A549 treated with DMSO at 1 μM for 4 hours (cell line): ENCODE measurements at places on chromosomes 4 and X. TPM values are rescaled to one million over a fixed set of nuclear protein-coding genes. Genes with fewer than 3 reads are reported as not detected.

NLGN4X gene
- total RNA-seq: 0.01 to 0.07 TPM in 2 of 5 replicates, not detected in the others

PRDM8 gene
- total RNA-seq: 0.32 to 0.67 TPM (median 0.42 TPM) in 5 replicates

NDP gene
- total RNA-seq: not detected in 5 replicates

COQ2 gene
- total RNA-seq: 17.5 to 21.8 TPM (median 20.6 TPM) in 5 replicates

JAKMIP1 gene
- 0.03 TPM in 1 of 5 replicates, not detected in the others for total RNA-seq

TBC1D8B gene
- 1.2 to 2.0 TPM (median 1.7 TPM) in 5 replicates for total RNA-seq

PAGE4 gene
- total RNA-seq: not detected in 5 replicates

SULT1B1 gene
- 0.01 TPM in 2 of 5 replicates, not detected in the others for total RNA-seq

PNMA6A gene
- total RNA-seq: 4.3 to 5.3 TPM (median 4.8 TPM) in 5 replicates

SPON2 gene
- 0.12 to 0.54 TPM (median 0.33 TPM) in 4 of 5 replicates, not detected in the other for total RNA-seq

RBM47 gene
- 19.5 to 28.1 TPM (median 25.4 TPM) in 5 replicates for total RNA-seq

SMIM10L2A gene
- 0.17 to 0.29 TPM (median 0.17 TPM) in 5 replicates for total RNA-seq

PAGE1 gene
- 0.28 to 0.43 TPM in 2 of 5 replicates, not detected in the others for total RNA-seq

SLC10A6 gene
- total RNA-seq: not detected in 5 replicates

POU3F4 gene
- total RNA-seq: not detected in 5 replicates

UGT2B17 gene
- not detected in 5 replicates for total RNA-seq

RBM10 gene
- 32.5 to 44.8 TPM (median 41.1 TPM) in 5 replicates for total RNA-seq

PFKFB1 gene
- total RNA-seq: 0.06 to 0.11 TPM (median 0.09 TPM) in 3 of 5 replicates, not detected in the others

DCAF4L1 gene
- 0.09 to 0.24 TPM (median 0.11 TPM) in 5 replicates for total RNA-seq

FAM9C gene
- total RNA-seq: 0.02 TPM in 1 of 5 replicates, not detected in the others

HSFX4 gene
- total RNA-seq: not detected in 5 replicates

EFNB1 gene
- 7.2 to 10.6 TPM (median 8.5 TPM) in 5 replicates for total RNA-seq

SUV39H1 gene
- total RNA-seq: 21.1 to 23.8 TPM (median 21.9 TPM) in 5 replicates

HSPA4L gene
- total RNA-seq: 8.3 to 11.6 TPM (median 10.3 TPM) in 5 replicates

SRPX2 gene
- total RNA-seq: 2.4 to 3.4 TPM (median 3.0 TPM) in 5 replicates

VSIG4 gene
- not detected in 5 replicates for total RNA-seq

RRH gene
- total RNA-seq: 0.06 to 0.15 TPM (median 0.11 TPM) in 3 of 5 replicates, not detected in the others

CT83 gene
- total RNA-seq: not detected in 5 replicates

EDA gene
- 0.69 to 0.78 TPM (median 0.75 TPM) in 5 replicates for total RNA-seq

GPRASP2 gene
- total RNA-seq: 4.7 to 7.3 TPM (median 5.6 TPM) in 5 replicates

SH3TC1 gene
- 7.6 to 10.5 TPM (median 8.3 TPM) in 5 replicates for total RNA-seq

MAGEC1 gene
- 0.02 to 0.16 TPM (median 0.04 TPM) in 4 of 5 replicates, not detected in the other for total RNA-seq

ZNF157 gene
- total RNA-seq: 0.03 TPM in 1 of 5 replicates, not detected in the others

ZC4H2 gene
- 1.8 to 2.5 TPM (median 2.1 TPM) in 5 replicates for total RNA-seq

CYTL1 gene
- not detected in 5 replicates for total RNA-seq

UGT2B11 gene
- total RNA-seq: 0.08 to 0.14 TPM (median 0.10 TPM) in 5 replicates

SPANXN4 gene
- not detected in 5 replicates for total RNA-seq

G6PD gene
- total RNA-seq: 1,297 to 1,681 TPM (median 1,624 TPM) in 5 replicates

TMEM187 gene
- 5.3 to 8.3 TPM (median 6.9 TPM) in 5 replicates for total RNA-seq

FGF16 gene
- not detected in 5 replicates for total RNA-seq

POF1B gene
- total RNA-seq: 2.4 to 4.2 TPM (median 2.8 TPM) in 5 replicates

NOCT gene
- 11.1 to 14.7 TPM (median 13.4 TPM) in 5 replicates for total RNA-seq

AFP gene
- total RNA-seq: 1.7 to 2.6 TPM (median 1.9 TPM) in 5 replicates

F8 gene
- total RNA-seq: 3.8 to 5.5 TPM (median 4.3 TPM) in 5 replicates
